ENCODE measurements at places on chromosomes 6 and 20. TPM values are rescaled to one million over a fixed set of nuclear protein-coding genes. Genes with fewer than 3 reads are reported as not detected.

- H3K27ac ChIP-seq, result no peak overlapping the region
- DNase-seq, result no peak
- no peak overlapping the region for H3K4me3 ChIP-seq
- no peaks in the 10 kb centered on the region for H3K27me3 ChIP-seq
Observed at GRCh38 chr6:1170794-1171193, 141.1 kb upstream of the FOXQ1 start.

DNA sequence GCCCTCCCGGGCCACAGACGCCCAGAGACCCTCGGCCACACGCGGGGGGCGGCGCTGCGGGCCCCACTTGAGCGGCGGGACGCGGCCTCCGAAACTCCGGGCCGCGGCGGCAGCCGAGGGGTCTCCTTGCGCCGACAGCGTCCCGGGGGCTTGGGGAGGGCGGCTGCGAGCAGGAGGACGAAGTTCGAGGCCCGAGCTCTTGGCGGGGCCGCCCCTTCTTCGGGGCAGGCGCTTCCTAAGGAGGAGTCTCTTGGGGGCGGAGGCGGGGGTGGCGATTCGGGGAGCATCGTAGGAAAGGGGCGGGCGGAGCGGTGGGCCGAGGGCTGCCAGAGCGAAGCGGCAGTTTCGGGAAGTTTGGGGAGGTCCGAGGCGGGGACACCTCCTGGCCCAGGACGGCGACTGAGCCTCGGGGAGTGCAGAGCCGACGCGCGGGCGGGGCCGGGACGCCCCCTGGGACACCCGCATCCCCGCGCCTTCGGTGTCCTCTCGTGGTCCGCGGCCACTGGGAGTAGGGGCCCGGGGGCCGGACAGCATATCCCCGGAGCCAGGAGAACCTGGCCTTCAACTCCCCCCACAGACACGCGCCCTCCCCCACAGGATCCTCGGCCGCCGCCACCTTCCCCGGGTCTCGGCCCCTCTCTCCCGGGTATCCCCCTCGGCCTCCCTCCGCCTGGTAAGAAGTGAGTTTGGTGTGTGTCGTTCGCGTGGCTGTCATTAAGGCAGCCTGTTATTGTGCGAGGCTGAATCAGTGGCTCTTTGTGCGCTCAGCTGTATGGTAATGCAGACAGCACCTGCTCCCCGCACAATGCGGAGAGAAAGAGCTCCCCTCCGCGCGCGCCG lies 613 bp upstream of the DLL1 start:
- no peaks in the 10 kb centered on the region for H3K36me3 ChIP-seq
- no peak overlapping the region for H3K27ac ChIP-seq
- DNase-seq, result peak; percentile 62
- H3K27me3 ChIP-seq, result peaks cover 7% of the 10 kb centered on the region

GRCh38 chr6:131103901-131104300 lies 31.4 kb upstream of the AKAP7 start:
- no peak overlapping the region for H3K4me3 ChIP-seq
- H3K27ac ChIP-seq, result no peak overlapping the region
- H3K4me1 ChIP-seq, result peaks cover 52% of the 10 kb centered on the region
- no peaks in the 10 kb centered on the region for H3K36me3 ChIP-seq
- H3K27me3 ChIP-seq, result no peaks in the 10 kb centered on the region
- DNase-seq, result no peak

DNA sequence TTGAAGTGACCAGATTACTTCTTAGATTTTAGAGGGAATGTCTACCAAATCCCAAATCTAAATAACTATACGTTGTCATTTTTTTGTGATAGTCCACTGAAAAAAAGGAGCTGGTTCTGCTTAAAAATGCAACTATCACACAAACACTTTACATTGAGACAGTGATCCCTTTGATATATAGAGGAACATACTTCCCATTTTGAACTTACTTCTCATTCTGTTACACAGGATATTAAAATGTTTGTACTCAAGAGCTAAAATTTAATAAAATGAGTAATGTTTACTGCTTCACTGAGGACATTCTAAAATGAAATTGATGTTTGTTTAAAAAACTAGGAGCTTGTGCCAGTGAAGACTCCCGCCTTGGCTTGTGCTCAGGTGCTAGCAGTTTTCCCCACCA lies 174.1 kb downstream of the CARMIL1 start:
- no peak for DNase-seq
- no peak overlapping the region for H3K4me3 ChIP-seq
- H3K27ac ChIP-seq, result no peak overlapping the region
- no peaks in the 10 kb centered on the region for H3K27me3 ChIP-seq

Gene BCAS4
- total RNA-seq, result 29.9 TPM

- no peak overlapping the region for H3K4me3 ChIP-seq
- no peak overlapping the region for H3K27ac ChIP-seq
- no peaks in the 10 kb centered on the region for H3K27me3 ChIP-seq
- no peak for DNase-seq
- H3K4me1 ChIP-seq, result no peaks in the 10 kb centered on the region
Observed at GRCh38 chr20:41476446-41476845, 109.8 kb upstream of the EMILIN3 start.

DNA sequence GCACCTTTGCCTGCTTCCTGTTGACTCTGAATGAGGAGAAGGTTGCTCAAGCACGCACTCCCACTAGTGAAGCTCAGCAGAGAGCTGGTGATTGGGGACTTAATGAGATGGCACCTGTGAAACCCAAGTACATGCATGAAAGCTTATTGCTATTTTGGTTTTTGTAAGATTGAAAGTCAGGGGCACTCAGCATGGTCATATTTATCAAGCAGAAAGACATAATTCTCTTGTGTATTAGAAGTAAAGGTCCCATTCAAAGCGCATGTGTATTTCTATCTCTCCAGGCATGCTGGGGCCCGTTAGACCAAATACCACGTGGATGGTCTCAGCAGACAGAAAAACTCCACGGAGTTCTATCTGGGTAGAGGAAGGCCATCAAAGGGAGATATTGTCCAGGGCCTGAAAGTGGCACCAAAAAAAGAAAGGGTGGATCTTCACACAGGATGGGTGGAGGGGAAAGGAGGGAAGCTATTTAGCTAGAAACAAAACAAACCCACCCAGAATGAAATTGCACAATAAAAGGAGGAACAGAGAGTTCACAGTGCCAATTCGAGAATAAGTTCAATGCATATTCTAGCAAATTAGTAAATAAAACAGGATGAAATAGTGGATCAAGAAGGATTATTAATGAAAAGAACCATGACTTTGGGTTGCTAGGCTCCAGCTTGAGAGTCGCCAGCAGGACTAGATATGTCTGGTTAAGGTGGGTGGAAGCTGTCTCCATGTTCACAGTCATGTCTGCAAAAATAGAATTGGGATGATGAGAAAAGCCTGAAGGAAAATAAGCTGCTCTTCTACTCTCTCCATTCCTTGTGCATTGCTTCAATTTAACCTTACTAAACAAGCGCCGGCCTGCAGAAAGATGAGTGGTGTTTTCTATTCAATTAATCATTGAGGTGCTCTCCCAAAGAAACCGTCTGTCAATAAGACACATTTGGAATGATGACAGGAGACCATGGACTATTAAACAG lies 224.9 kb upstream of the DTNBP1 start:
- H3K36me3 ChIP-seq, result no peaks in the 10 kb centered on the region
- no peak overlapping the region for H3K27ac ChIP-seq
- no peaks in the 10 kb centered on the region for H3K4me1 ChIP-seq

DNA sequence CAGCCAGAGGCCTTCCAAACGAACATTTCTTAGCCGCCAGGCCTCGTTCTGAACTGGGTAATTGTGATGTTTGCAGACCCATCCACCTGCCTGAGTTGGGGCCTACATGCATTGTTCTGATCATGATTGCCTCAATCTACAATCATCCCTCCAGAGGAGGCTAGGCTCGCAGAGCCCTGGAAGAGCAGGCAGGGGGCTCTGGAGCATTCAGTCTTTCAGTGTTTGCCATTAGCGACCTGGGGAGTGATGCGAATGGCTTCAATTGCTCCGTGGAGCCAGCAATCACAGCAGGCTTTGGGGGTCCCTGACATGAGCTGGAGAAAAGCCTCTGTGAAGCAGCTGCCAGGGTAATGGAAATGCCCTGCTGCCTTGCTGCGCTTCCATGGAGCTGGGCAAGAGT lies 22.0 kb downstream of the SNAP25 start:
- DNase-seq, result no peak
- no peaks in the 10 kb centered on the region for H3K27me3 ChIP-seq
- H3K4me3 ChIP-seq, result no peak overlapping the region
- H3K36me3 ChIP-seq, result no peaks in the 10 kb centered on the region

Measured in Caco-2 (cell line).